ENCODE measurements at places on chromosomes 11 and 22.

DNA sequence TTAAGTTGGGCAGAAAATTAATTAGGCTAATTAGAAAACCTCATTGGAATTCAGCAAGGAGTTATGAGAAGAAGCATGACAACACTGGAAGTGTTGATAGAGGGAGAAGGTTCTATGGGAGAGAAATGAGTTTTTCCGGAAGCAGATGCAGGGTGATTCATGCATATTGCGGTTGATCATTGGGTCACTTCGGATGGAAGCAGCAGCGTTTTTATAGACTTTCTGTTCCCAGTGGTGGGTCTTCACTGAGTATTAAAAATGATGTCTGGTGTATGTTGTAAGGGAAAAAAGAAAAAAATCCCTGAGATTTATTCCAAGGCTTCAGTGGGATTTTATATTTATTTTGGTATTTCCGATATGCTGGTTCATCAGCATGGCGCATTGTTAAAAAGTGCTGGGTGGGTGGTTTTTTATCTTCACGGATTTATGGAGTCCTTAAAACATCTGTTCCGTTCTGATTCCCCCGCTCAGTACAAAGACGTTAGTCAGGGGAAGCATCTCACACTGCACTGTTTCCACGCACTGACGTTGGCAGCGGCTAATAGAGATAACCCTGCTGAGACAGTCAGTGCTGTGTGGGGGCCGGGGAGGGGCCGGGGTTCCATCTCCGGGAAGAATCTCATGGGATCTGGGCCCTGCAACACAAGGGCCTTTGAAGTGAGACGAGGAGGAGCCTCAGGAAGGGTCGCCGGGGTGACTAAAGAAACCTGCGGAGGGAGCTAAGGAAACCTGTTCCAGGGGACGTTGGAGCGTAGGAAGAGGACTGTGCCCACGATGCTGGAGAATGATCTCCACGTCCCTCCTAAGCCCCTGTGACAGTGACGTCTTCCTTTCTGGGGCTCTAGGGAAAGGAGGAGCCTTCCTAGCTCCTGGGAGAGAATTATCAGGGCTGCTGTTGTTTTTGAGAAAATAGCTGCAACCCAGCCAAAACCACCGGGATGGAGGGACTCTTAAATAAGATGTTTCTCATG, 390.0 kb downstream of the NTM start:
- DNase-seq, result no peak

- no peak for DNase-seq
Observed at GRCh38 chr22:35064664-35065063, 1.3 kb upstream of the ISX start.

GRCh38 chr11:102046841-102047240, 396 bp upstream of the CFAP300 start:
- no peak for DNase-seq

DNA sequence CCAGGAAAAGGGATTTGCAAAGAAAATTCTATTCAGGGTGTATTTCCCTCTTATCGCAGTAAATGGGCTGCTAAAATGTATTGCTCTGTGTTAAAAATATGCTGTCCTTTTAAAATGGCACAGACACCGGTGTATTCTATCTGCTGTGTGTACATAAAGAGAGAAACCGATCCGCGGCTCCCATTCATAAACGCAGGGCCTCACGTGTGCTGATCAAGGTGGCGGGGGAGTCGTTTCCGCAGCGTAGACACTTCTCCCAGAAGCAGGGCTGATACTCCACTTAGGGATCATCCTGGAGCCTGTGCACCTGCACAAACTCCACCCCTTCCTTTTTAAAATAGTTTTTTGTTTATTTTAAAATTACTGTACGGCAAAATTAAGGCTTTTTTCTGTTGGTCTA, 26.1 kb upstream of the IGSF9B start:
- DNase-seq, result no peak

- DNase-seq, result no peak
Observed at GRCh38 chr11:86251345-86251744, 6.8 kb downstream of the EED start.

DNA sequence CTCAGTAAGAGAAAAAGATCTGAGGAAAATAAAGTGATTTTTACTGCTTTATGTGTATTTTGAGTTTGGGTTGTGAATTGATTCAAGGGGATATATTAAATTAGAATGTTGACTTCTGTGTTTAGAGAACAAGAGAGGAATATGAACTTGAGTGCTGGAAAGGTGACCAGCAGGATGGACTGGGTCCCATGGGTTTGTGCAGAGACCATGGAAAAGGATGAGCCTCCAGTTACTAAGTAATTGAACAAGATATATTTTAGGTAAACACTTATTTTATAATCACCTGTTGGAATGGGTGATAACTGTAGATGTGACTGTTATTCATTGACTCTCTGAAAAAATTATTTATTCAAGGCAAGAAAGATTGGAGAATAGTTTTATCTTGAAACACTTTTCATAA, 82.0 kb upstream of the TOP3B start:
- no peak for DNase-seq
